Stimulated activated CD8-positive, alpha-beta memory T cell treated with anti-CD3 and anti-CD28 coated beads, Interleukin-7, amount 100 ng/mL, for 1 hour (primary cell): ENCODE measurements at places on chromosomes 1 and 21.

DNA sequence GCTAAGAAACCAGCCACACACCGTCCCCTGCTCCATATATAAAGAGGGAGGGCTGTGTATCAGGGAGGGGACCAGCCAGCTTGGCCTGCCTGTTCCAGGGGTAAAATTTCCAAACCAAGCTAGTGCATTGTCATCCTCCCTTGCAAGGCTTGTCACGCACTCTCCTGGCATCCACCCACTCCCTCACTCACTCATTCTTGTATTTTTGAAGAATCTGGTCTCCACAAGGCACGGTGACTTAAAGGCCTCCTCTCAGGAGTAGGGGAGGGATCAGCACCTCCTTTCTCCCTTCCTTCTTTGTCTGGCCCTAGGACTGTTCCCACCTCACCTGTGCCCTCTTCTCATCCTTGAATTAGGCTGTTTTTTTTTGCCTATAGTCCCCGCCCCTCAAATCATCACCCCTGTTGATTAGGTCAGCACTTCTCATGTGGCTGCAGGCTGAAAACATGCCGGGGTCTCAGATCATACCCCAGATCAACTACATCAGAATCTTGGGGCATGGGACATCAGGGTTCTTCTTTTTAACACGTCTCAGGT lies 5.0 kb downstream of the ABCA4 start:
- DNase-seq: no peak

DNA sequence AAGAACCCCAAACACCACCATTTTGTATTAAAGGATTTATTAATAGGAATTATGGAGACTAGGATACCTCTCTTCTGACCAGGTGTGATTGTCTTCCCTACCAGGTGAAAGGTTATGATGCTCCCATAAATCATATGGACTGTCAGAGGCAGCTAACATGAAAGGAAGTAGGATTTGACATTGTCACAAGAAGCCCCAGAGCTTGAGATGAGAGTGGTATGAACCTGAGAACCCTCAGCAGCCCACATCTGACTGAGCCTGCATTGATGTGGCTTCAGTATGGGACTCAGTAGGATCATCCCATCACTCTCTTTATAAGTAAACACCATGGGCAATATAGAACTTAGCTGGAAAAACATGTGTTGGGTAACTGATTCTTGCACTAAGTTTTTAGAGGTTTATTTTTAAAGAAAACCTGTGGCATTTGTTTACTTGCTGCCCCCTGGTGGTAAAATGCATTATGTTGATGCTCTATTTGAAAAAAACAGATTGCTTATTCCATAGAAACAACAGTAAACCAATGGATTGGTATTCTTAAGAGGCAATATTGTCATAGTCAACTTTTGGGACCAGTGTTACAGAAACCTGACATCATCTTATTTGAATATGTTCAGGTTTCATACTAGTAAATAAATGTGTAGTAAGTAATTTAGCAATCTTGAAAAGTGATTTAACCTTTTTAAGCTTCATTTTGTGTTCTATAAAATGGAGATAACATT lies 16.6 kb upstream of the CACYBP start:
- DNase-seq: no peak

DNA sequence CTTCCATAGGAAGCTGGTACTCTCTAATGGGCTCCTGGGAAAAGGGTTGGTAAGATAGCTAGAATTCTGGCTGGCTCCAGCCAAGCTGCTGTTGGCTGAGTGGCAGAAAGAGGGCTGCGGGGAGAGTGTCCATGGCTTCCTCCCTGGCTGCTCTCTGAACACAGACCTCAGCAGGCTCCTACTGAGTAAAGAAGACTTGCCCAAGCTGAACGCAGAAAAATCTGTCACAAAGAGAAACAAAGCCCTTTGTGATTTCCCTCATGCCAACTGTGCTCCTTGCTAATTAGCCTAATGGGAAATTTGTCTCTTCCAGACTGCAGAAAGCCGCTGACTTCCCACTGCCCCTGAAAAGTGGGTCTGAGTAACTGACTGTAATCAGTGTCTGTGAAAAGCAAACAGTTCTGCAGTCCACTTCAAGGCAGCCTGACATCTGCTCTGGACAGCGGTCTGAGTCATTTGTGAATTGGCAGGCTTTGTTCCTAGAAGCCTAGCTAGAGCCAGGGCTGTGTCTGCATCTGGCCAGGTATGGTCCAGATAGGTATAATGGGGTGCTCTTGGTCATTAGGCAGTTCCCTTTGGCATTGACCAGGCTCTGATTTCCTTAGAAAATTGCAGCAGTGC lies 282.8 kb downstream of the ZNF648 start:
- no peak for DNase-seq

- no peak for DNase-seq
Observed at GRCh38 chr1:205680073-205680851, at the start of gene SLC45A3. Gene SLC45A3, minus strand, starts transcription at chr1:205680509. Its CDS starts 15,853 bp downstream, at chr1:205664656.

DNA sequence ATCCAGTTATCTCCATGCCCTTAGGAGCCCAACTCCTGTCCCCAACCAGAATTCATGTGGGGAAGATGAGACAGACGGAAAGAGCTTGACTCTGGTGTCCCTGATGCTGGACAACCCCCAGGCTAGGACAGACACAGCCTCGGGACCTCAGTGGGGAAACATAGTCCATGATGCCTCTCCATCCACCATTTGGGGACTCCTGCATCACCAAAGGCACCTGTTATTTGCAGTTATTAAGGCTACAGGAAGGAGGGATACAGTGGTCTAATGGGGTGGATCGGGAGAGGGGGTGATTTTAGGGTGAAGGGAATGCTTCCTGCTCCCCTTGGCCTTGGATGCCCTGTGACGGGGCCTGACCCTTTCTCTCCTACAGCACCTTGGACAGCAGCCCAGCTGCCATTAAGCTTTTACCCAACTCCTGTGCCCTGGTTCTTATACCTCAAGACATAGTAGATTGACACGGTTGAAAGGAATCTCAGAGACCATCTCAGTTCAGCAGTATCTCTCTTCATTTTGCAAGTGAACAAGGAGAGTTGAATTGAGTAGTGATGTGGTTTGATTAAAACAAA lies 111.6 kb downstream of the MATN1 start:
- no peak for DNase-seq

- no peak for DNase-seq
Observed at GRCh38 chr1:77565321-77565720, 117.1 kb downstream of the ZZZ3 start.

DNA sequence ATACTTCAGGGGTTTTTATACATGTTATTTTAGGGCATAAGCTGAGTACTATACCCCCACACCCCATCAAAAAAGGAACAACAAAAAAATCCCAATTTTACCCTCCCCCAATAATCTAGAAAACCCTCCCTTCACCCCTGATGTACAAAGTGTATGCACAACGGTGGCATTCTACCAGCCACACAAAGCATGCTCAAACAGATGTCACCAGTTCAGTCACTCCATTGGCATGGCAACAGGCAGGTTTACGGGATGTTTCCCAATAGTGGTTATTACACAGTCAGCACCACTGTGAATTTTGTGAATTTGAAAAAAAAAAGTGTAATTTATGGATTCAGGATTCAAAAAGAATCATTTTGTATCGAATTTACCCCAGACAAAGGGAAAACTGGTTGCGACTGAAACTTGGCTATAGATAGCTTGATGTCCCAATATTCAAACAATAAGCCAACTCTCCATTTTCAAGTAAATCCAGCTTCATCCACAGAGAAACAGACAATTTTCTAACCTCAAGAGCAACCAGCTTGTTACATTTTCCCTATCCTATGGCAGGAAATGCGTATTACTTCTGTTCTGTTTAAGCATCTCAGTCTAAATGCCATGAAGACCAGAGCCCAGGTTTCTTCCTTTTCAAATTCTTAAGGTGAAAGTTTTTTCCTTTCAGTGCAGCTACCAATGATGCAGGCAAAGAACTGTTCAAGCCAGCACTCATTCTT lies 34.0 kb upstream of the SLC45A3 start:
- no peak for DNase-seq

DNA sequence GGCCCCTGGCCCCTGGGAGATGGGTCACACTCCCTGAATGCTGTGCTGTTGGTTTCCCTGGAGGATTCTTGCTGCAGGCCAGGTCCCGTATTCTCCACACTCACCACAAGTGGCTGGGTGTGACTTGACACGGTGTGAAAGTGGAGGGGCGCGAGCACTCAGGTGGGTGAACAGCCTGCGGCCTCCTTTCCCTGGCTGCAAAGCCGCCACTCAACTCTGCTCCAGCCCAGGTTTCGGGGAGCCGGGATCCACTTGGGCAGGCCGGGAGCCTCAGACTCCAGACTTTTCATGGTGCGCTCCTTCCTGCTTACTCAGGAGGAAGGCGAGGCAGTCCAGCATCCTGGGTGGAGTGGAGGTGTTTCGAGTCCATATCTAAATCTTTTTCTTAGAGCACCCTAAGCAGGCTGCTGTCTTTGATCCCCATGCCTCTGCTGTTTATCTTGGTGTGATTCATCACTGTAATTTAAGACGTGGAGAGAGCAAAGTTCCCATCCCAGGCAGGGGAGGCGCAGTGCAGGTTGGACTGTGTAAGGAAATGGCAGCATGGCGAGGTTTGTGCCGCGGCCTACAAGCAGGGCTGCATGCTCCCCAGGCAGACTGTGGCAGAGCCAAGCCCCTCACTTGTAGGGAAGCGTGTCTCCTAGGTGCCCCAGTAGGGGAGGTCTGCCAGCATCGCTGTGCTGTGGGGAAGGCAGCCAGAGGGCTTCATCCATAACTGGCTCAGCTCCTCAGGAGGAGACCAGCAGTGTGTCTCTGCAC lies 29.6 kb downstream of the VANGL1 start:
- DNase-seq: no peak

- peak; percentile 12 for DNase-seq
Observed at GRCh38 chr21:42974832-42975820, 764 bp downstream of the PKNOX1 start.

DNA sequence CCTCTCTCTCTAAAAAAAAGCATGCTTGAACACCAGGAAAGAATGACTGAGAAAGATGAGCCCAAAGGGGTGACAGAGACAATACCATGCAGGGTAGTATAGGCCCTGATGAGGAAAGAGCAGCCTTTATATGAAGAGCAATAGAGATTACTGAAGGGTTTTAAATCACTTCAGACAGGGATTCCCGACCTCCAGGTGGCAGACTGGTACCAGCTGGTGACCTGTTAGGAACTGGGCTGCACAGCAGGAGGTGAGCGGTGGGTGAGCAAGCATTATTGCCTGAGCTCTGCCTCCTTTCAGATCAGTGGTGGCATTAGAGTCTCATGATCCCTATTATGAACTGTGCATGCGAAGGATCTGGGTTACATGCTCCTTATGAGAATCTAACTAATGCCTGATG lies 30.8 kb upstream of the GTF2B start:
- no peak for DNase-seq
